CD4-positive, alpha-beta T cell treated with Interleukin-12 subunit alpha and Interleukin-12 subunit beta, for 1 hour (primary cell): ENCODE measurements at places on chromosomes 12 and 14.
A peak's percentile ranks its signal among the peaks of the same experiment; 100 is the strongest.

GRCh38 chr12:116551952-116552772 lies 7.0 kb upstream of the MAP1LC3B2 start:
- DNase-seq: no peak

DNA sequence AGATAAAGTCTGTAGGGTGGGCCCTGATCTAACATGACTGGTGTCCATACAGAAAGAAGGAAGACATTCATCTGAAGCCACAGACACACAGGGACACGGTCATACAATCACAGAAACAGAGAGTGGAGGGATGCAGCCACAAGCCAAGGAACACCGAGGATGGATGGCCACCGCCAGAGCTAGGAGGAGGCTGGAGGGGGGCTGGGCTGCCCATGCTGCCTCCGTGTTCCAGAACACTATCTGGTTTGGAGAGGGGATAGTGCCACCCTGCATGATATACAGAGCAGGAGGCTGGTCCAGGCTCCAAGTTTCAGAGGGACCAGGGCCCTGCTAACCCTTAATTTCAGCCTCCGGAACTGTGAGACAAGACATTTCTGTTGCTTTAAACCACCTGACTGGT lies 8.7 kb downstream of the KRT75 start:
- no peak for DNase-seq

GRCh38 chr14:72894623-72895378 lies 900 bp upstream of the DPF3 start:
- peak; percentile 1 for DNase-seq

DNA sequence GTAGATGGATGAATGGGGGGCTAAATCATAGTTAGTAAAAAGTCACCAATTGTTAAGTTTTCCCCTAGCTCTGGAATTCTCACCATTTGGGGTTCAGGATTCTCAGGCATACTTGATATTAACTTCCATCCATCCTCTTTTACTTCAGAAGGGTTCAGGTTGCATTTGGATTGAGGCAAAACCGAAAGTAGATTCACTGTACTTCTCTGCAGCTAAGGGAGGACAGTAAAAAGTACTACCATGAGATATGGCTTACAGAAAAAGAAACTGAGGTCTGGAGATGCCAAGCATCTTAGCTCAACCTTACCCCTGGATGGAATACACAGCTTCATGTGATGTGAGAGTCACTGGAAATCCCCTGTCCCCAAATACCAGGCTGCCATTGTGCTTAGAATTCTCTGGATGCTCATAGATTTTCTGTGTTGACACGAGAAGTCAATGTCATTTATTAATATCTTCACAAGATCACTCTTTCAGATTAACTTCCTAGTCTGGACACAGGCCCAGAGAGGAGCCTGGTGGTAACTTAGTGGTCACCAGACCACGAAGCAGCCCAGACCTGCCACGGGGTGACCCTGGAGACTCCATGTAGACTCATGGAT lies 87.1 kb downstream of the SSPN start:
- no peak for DNase-seq

DNA sequence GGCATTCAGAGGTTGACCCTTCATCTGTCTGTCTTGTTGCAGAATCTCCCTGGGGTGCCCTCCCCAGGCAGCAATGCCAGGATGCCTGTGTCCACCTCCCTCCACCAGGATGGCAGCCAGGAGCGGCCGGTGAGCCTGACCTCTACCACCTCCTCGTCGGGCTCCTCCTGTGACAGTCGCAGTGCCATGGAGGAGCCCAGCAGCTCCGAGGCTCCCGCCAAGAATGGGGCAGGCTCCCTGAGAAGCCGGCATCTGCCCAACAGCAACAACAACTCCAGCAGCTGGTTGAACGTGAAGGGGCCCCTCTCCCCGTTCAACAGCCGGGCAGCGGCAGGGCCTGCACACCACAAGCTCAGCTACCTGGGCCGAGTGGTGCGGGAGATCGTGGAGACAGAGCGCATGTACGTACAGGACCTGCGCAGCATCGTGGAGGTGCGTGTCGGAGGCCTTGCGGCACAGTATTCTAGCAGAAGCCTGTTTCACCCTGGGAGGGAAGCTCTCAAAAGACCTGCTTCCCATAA lies 23.4 kb downstream of the PLEKHG3 start:
- no peak for DNase-seq

GRCh38 chr12:47698055-47698454 lies 7.8 kb downstream of the RPAP3 start:
- DNase-seq: no peak

DNA sequence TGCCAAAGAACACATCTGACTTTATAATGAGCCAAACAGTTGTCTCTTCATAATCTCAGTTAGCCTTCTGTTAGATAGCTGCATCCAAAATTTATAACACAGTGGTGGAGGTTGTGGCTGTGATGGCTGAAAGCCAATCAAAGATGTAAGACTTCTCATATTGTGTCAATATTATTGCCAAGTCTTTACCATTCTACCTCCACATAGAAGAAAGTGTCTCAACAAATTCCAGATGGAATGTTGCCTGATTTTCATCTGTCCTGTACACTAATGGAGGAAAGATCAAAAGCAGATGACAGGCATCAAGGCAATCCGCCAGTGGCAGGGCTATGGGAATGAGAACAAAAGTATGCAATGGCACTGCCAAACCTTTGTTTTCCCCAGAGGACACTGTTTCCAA lies 813.1 kb upstream of the NOVA1 start:
- DNase-seq: no peak
